Stimulated activated CD4-positive, alpha-beta T cell treated with anti-CD3 and anti-CD28 coated beads, Interleukin-2, amount 100 ng/mL, for 24 hours (primary cell): ENCODE measurements at places on chromosomes 1 and 21.

GRCh38 chr1:217482356-217483102 is 148.4 kb downstream of the GPATCH2 start:
- peak; percentile 52 for DNase-seq

DNA sequence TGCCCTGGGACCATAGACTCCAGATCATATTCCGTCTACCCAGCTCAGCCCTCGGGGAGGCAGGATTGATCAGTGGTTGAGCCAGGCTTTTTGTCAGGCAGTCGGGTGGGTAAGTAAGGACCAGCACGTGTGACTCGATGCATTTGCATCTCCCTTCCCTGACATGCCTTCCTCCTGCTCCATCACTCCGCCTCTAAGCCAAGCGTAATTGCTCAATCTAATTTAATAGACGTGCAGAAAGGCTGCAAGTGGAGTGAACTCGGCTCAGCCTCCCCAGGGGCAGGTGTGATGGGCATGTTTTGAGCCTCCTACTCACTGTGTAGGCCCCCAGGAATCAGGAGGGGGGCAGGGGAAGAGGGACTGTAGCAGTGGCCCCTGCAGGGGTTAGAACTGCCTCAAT is 34.6 kb upstream of the GRIK3 start:
- DNase-seq: no peak

DNA sequence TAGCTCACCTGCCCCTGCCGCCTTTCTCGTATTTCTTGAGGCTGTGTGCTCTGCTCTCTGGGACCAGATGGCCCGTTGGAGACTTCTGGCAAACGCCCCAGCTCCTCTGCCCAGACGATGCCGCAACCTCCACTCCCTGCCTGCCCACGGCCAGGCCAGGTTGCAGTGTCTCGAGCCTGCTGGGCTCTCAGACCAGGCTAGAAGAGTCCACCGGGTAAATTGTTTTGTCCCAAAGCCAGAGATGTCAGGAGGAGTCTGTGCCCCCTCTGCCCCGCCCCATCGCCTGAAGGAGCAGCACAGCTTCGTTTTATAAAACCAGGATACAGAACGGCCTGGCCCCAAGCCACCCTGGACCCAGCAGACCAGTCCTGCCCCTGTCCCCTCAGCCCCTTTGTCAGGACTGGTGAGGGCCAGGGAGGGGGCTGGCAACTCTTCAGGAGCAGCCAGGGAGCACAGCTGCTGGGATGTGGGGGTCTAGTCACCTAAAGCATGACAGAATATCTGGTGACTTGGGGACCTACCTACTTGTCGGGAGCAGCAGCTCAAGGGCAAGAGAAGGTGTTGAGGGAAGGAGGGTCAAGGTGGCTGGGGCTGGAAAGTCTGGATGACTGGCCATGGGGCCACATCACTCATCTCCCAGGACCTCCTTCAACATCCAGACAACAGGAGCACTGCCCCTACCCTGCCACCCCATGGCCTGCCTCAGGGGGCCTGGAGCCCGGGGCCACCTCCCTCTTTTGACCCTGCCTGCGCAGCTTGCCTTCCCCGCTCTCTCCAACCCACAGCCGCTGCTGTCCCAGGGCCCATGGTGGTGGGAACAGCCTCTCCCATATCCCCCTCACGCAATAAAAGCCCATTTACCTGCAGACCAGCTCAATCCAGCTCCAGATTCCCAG is 33.9 kb upstream of the LBR start:
- DNase-seq: no peak

- DNase-seq: no peak
Observed at GRCh38 chr1:245363461-245364200, 208.8 kb downstream of the KIF26B start.

- DNase-seq: peak; percentile 3
Observed at GRCh38 chr1:228849011-228849541, 113.8 kb downstream of the RHOU start.

DNA sequence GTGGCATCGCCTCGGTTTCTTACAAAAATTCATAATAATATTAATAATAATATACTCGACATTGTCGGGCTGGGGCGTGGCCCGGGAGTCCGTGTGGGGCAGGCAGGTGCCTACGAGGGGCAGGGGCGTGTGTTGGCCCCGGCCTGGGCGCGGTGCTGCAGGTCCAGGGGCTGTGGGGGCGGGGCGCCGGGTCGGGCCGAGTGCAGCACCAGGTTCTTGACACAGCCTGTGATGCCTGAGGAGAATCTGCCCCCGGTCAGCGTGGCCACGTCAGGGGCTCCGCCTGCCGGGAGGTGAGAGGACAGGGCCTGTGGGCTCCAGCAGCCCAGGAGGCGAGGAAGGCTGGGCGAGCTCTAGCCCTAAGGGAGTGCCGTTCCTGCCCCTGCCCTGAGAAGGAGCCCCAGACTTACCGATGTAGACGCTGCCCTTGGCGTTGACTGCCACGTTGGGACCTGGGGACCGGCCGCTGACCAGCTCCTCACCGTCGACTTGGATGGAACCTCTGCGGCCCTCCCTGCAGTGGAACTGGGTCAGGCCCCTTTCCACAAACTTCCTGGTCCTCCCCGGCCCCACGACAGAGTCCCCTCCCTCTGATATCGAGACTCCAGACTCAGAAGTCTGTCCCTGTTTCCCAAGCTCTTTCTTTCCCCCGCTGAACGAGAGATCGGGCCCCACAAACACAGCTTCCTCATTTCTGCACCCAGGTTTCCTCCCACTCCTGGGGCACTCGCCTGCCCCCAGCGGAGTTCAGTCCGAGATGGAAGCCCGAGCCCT is 11.3 kb downstream of the LDLRAD2 start:
- DNase-seq: no peak

- no peak for DNase-seq
Observed at GRCh38 chr1:70168283-70168682, 37.1 kb downstream of the LRRC40 start.

- peak; percentile 30 for DNase-seq
Observed at GRCh38 chr1:67162954-67163353, 3.3 kb upstream of the IL23R start.

- DNase-seq: no peak
Observed at GRCh38 chr1:109498161-109498801, 4.4 kb downstream of the CYB561D1 start.

- no peak for DNase-seq
Observed at GRCh38 chr1:17239420-17239819, 9.5 kb upstream of the PADI3 start.

- no peak for DNase-seq
Observed at GRCh38 chr1:231037585-231038517, 2.2 kb downstream of the FAM89A start.

DNA sequence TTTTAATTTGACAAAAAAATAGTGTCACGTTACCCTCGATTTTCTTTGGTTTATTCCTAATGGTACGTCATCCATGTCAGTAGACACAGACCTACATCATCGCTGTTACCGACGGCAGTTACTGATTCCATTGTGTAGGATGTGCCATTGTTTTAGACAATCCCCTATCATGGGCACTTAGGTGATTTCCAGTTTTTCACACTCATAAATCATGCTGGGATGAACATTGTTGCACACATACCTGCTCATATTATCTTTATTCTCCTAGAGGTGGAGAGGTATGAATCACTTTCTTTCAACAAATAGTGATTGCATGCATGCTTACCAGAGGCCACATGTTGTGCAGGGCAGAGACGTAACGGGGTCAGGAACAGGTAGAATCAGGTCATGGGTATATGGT is 79.7 kb upstream of the EFHD2 start:
- DNase-seq: no peak

DNA sequence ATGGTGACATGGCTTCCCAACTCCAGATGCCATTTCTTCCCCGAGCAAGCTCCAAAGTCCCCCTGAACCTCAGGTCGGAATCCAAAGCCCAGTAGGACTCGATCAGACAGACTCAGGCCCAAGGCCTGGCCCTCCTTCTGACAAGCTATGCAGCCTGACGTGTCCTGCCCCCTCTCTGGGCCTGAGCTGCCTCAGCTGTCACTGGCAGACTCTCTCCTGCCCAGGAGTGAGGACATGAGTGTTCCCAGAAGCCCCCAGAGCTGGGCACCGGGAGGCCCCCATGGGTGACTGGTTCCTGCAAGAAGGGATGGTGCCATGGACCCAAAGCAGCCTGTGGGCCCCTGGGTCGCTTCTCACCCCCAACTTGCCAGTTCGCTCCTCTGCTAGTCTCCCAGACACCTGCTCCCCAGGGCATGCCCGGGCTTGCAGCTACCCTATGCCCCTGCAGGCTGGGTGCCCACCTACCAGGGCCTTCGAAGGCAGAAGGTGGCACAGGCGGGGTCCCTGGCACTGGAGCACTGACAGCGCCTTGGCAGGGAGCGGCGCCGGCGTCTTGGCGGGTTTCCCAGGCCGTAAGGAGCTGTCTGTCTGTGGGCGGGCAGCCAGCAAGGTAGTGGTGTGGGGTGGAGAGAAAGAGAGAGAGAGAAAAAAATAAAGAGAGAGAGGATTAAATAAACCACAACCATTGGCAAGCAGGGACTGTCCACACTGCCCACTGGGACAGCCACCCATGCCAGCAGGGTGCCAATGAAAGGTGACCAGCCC is 2.3 kb downstream of the EDN2 start:
- no peak for DNase-seq

GRCh38 chr1:191608367-191608766 is 549.9 kb upstream of the RGS18 start:
- DNase-seq: no peak

DNA sequence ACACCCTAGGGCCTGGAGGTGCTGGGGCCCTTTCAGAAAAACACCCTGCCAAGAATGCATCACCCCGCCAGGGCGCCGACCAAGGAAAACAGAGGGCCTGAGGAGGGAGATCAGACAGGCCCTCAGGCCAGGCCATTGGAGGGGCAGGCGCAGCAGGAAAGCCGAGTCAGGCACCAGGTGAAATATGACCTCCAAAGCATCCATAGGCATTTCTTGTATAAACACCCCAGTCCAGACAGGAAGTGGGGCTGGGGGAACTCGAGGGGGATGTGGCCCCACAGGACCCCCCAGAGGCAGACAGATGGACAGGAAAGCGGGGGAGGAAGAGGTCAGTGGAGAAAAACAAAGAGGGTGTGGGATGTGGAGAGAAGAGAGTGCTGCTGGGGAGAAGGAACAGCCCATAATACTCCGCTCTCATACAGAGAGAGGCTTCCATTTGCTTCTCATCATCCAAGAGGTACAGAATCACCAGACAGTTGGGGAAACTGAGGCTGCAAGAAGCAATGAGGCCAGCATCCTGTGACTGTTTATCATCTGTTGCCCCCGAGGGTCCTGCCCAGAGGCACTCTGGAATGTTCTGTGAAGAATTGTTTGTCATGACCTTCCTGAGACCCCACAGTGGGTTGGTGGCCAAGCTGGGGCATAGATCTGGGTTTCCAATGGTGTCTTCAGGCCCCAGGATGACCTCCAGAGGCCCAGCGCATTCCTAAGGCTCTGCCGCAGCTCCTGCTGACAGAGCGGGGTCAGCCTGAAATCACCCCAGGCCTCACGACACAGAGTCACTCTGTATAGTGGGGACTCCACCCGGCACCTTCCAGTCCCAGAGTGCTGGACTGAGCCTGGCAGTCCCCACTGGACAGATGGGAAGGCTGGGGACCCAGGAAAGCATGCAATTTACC is 18.0 kb downstream of the TRIM62 start:
- no peak for DNase-seq

DNA sequence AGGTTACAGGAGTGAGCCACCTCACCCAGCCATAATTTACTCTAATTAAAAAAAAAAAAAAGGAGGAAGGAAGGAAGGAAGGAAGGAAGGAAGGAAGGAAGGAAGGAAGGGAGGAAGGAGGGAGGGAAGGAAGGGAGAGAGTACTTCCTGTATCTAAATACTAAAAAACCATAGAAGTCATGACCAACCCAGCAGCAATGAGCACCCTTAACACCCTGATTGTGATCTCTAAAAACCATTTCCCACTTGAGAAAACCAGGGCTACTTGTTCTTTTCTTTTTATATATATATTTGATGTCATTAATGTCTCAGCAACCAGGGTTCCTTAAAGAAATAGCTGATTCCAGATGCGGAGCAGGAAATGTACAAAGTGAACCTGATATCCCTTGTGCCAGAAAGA is 31.2 kb downstream of the ARID4B start:
- no peak for DNase-seq

DNA sequence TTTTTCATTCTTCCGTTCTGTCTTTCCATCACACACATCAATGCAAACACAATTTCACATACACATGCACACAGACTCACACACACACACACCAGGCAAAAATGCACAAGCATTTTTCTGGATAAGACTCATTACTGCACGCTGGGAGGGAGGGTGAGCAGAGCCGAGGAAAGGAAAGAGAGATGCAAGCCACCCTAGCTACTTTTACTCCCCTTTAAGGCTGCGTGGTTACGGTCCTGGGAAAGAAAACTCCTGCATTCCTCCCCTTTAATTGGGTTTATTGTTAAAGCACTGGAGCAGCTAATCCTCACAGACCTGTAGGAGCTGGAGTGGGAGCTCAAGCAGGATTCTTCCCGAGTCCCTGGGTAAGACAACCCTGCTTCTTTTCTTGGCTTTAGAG is at the start of gene CAMK1G:
TSS of gene CAMK1G (plus strand) at position 307 of the 400 bp plus-strand sequence. CDS start 11,270 bp downstream, outside the sequence.
- DNase-seq: no peak

- no peak for DNase-seq
Observed at GRCh38 chr1:32895325-32896215, 5.6 kb downstream of the TMEM54 start.

GRCh38 chr1:186272486-186272885 is 102.6 kb downstream of the TPR start:
- DNase-seq: no peak

- peak; percentile 52 for DNase-seq
Observed at GRCh38 chr1:71047635-71048607, at the start of gene PTGER3. Gene PTGER3 (minus strand): TSS chr1:71047816. CDS start chr1:71047577, 239 bp downstream.

DNA sequence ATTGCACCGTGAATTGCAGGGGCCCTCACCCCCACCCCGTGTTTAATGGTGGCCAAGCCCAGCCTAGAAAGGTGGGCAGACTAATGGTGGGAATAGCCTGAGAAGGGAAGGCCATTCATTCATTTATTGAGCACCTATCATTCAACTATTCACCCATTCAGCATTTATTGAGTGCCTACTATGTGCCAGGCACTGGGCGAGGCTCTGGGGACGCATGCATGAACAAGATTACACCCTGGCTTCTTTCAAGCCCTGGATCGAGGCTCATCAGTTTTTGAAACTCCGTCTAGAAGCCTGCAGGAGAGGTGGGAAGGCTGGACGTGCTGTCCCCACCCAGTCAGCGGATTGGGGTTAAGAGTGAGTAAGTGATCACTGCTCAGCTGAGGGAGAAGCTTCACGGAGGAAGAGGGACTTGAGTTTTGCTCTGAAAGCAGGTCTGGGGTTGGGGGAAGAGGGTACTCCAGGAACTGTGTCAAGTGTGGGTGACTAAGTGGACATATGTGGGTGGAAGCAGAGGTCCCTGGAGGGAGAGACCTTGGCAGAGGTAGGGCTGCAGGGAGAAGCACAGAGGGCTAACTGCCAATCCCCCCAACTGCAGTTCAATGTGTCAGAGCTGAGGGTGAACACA is 35.6 kb downstream of the MEF2D start:
- DNase-seq: no peak

- DNase-seq: no peak
Observed at GRCh38 chr1:18463984-18464664, 16.6 kb upstream of the KLHDC7A start.
